Muscle of leg (tissue), 16 donors: ENCODE measurements at places on chromosomes 2 and 18. TPM values are rescaled to one million over a fixed set of nuclear protein-coding genes. Genes with fewer than 3 reads are reported as not detected.

DNA sequence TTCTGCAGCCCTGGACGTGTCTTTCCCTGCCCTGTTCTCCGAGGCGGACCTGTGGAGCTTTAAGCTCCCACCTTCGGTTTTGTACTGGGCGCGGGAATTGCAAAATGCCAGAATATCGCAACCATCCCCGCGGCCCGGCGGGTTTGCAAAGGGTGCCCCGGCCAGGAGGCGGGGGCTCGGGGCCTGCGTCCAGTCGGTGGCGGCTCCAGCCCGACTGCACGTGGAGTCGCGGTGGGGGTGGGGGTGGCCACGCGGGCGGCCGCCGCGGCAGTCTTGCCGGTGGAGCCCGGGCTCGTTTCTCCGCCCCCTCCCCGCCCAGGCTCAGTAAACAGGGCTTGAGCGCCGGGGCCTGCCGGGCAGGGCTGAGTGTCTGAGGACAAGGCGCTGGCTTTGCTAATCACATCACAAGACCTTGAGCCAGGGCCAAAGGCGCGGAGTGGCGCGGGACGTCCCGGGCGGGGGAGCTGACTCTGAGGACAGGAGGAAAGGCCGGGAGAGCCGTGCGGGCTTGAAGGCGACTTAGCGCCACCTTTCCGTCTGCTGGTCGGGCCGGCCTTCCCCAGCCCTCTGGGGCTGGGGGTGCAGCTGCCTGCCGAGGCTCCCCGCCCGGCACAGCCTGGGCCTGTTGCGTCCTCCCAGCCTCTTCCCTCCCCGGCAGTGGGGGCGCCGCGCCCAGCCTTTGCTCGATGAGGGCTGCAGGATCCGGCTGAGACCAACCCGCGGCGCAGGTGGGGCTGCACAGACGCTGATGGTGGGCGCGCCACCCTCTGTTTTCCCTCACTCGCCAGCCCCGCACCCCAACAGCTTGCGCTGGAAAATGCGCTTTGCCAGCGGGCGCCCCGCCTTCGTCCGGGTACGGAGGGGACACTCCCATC lies 786 bp upstream of the ZFP36L2 start:
- peak; percentile 95 for DNase-seq

The CABYR gene
- 2.8 TPM for total RNA-seq

DNA sequence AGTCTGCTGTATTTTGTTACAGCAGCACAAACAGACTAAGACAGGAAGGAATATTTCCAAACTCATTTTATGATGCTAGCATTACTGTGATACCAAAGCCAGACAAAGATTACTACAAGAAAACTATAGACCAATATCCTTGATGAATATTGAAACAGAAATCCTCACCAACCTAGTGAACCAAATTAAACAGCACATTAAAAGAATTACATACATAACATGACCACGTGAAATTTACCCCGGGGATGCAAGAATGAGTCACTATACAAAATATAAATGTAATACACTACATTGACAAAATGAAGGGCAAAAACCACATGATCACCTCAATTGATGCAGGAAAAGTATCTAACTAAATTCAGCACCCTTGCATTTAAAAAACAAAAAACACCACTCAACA lies 112.6 kb downstream of the CHN1 start:
- DNase-seq, result no peak

DNA sequence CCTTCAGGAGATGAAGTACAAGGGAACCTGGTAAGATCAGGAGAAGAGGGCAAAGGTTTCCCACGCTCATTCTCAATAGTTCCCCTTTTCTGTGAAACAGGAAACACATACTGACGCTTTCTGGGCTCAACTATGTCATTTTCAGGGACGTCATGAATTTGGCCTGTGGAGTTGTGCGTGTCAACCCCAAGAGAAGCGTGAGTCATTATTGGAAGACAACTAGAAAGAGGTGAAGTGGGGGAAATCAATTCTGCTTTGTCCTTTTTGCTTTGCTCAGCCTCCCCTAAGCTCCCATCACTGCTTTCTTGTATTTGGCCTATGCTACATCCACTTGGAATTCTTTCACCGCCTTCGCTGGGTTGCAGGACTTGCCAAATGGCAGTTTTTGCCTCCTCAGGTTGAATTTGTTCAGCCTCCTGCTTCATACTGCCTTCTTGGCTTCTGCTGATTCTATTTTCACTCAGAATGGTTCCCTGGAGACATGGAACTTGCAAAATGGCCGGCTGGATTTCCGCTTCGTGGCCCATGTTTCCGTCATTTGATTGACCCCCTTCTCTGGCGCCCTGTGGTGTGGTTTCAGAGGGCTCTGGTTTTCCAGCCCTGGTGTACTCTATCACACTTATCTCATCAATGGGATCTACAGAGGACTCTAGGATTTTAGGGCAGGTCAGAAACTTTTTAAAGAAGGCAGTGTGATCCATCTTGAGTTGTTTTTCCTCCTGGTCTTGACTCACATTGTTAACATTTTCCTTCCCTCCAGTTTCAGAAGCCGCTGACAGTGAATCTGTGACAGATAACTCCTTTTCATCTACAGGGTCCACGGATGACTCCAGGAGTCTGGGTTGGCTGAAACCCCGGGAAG lies 93.3 kb downstream of the ALPK2 start:
- DNase-seq, result peak; percentile 93

The HOXD13 gene
- total RNA-seq, result 0.31 TPM

The ZNF236 gene
- 13.3 TPM for total RNA-seq

GRCh38 chr2:6694555-6694954 lies 171.2 kb downstream of the CMPK2 start:
- DNase-seq, result peak; percentile 21

The CD8B2 gene
- 0.09 TPM for total RNA-seq

GRCh38 chr2:8877894-8878293 lies 40.5 kb upstream of the KIDINS220 start:
- no peak for DNase-seq

DNA sequence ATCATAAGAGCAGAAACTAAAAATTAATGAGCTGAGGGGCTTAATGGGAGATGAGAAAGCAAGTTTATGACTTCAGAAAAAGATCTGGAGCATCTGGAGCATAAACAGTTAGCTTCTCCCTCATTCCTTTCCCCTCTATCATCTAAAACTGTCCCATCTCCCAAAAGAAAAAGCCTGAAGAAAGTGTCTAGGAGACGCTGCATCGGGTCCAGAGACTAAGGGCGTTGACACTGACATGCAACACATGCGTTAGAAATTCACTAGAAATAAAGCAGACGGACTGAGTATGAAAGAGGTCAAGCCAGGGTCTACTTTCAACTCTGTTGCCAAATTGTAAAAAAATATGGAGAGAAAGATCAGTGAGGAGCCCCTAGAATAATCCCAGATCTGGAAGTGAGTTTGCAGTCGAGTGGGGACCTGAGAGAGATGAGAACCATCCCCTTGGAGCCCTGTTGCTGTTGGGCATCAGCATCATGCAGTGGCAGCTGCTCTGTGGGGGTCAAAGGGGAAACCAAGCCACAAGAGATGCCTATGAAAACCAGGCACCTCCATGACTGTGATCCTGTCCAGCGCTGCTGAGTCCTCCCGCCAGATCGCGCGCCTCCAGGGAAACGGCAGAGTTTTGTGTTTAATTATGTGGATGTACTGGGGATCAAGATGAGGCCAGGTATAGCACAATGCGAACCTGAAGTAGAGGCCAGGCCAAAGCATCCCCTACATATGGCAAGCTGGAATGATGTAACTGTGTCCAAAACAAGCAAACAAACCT lies 13.9 kb downstream of the ANTXR1 start:
- no peak for DNase-seq

The ZNF513 gene
- 7.3 TPM for total RNA-seq

GRCh38 chr18:59846814-59847490 lies 52.8 kb upstream of the PMAIP1 start:
- peak; percentile 22 for DNase-seq

- DNase-seq, result no peak
Observed at GRCh38 chr18:59916746-59917145, 16.9 kb downstream of the PMAIP1 start.

The EMX1 gene
- total RNA-seq, result not detected

The PLEK gene
- total RNA-seq, result 4.4 TPM

DNA sequence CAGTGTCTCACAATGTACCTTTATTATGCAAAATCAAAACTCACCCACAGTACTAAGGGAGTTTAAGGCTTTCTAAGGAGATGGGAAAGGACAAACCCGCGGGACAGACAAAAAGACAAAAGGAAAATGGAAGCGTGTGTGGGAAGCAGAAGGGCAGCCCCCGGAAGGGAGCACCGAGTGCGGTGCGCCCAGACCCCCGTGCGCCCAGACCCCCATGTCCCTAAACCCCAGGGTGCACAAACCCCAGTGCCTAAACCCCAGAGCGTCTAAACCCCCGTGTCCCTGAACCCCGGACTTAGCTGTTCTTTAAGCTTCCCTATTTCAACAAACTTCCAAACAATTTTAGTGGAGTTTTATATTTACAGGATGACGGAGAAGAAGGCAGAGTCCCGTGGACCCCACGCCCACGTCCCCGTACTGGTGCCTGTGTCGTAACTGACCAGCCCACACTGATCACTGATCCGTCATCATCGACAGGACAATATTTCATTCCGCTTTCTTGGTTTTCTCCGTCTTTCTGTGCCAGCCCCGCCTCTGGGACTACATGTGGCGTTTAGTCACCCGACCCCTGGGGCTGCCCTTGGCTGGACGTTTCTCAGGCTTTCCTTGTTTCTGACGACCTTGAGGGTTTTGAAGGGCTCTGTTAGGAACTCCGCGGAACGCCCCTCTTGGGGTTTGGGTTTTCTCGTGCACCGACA lies 76.9 kb downstream of the RTP5 start:
- DNase-seq, result no peak

The CNTNAP5 gene
- 0.13 TPM for total RNA-seq

DNA sequence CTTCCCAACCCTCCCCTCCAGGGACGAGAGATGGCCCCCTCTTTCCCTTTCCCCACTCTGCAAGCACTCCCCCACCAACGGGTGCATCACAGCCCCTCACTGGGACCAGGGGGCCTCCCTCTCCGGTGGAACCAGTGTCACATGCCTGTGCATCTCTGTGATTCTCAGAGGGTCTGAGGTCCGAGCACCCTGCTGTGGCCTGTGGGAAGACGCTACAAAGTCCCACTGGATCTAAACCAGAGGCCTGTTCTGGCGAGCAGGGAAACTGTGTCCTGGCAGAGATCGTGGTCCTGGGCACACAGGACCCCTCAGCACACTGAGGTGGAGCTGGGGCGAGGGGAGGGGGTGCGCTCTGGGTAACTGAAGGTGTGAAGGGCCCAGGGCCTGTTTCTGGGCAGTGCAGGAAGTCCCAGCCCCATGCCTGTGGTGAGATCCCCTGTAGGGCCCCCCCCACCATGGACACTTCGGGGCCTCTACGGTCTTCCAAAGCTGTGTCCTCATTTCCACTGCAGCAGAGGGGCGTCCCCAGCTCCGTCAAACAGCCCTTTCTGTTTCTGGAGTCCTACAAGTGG lies 8.0 kb downstream of the SNORC start:
- no peak for DNase-seq

GRCh38 chr18:13139885-13140450 lies 78.6 kb upstream of the LDLRAD4 start:
- no peak for DNase-seq

- peak; percentile 51 for DNase-seq
Observed at GRCh38 chr2:236545814-236546480, 23.7 kb upstream of the ACKR3 start.

DNA sequence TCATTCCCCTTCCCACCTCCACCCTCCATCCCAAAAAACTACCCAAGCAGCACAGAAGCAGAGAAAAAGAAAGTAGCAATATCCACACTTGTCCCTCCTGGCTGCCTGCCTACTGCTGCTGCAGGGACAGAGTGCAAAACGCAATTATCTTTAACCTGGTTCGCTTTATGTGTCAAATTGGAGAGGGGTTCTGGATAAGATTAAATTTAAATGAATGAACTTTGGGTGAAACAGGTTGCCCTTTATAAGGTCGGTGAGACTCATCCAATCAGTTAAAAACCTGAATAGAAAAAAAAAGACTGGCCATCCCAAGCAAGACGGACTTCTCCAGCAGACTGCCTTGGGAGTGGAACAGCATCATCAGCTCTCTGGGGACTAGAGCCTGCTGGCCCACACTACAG lies 62.6 kb downstream of the ANKRD44 start:
- DNase-seq, result no peak

DNA sequence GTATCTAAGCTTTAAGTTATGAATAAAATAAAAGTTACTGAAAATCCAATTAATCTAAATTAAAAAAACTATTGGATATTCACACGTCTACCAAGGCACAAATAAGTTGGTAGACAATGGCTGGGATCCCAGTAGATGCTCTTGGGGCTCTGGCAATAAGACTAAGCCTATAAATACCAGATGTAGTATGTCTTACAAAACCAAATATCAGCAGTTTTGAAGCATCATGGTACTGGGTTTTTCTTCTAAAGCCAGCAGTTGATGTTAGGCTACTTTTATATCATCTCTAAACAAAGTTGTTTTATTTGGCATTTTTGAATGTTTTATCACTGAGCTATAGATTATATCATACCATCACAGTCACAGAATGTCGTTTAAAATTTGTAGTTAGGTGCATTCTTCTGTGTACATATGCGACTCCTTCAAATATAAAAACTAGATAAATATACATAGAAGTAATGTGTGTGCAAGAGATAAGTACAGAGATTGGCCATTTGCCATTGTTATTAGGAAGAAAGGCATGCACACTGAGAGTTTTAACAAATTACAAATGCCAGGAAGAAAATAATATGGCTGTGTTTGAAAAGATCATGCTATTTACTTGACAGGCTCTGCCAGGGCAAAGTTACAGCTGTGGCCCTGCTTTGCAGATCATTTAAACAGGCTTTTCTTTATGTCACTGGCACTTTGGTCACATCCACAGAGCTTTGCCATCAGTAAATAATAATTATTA lies 21.6 kb upstream of the TMEM17 start:
- no peak for DNase-seq

The PTPRN gene
- 0.09 TPM for total RNA-seq

DNA sequence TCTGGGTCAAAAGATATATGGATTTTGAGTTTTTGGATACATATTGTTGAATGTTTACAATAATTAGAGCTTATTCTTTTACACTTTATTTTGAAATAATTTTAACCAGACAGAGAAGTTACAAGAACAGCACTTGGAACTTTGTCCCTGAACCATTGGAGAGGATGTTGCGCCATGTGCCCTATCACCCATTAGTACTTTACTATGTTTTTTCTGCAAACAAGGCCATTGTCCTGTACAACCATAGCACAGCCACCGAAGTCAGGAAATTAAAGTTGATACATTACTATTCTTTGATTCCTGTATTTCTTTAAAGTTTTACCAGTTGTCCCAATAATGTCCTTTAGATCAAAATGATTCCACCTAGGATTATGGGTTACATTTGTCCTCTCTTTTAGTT lies 188.8 kb downstream of the ACKR3 start:
- no peak for DNase-seq

- no peak for DNase-seq
Observed at GRCh38 chr2:23677836-23678235, 249.1 kb downstream of the ATAD2B start.
